T-helper 2 cell (primary cell): ENCODE measurements at places on chromosomes 5 and 9.

GRCh38 chr5:94471521-94471920 is 146.9 kb downstream of the KIAA0825 start:
- no peak for DNase-seq

GRCh38 chr5:148839960-148840359 is 13.5 kb downstream of the ADRB2 start:
- no peak for DNase-seq

- DNase-seq, result no peak
Measured at GRCh38 chr9:15867334-15867733, 314.5 kb downstream of the CCDC171 start.

- DNase-seq, result no peak
Measured at GRCh38 chr9:112997236-112997941, 14.6 kb downstream of the ZNF883 start.

DNA sequence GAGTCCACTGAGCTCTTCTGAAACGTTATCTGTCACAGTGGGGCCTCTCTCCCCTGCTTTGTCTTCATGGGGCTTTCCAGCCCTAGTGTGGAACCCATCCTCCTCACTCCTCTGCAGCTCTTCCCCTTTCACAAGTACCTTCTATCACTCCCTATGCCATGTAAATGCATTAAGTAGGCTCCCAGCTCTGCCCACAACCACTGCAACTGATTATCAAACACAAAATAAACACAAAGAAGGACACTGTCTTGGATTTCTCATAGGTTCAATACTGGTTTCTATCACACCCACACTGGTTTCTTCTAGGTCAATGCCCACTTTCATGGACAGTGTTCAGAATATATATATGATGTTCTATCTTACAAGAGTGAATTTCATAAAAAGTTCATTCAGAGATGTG is 139.4 kb downstream of the GNAQ start:
- DNase-seq, result peak; percentile 43

DNA sequence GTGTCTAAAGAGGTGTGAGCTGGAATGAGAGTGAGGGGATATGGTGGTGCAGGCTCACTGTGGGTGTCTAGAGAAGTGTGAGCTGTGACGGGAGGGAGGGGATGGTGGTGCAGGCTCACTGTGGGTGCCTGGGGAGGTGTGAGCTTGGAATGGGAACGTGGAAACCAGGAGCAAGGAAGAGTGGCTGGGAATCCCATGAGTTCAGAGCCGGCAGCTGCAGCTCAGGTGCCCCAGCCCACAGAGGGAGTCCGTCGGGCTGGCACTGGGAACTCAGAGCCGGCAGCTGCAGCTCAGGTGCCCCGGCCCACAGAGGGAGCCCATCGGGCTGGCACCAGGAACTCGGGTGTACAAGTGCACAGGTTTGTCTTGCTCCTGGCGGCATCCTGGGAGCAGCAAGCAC is 45.6 kb downstream of the IRX2 start:
- no peak for DNase-seq

DNA sequence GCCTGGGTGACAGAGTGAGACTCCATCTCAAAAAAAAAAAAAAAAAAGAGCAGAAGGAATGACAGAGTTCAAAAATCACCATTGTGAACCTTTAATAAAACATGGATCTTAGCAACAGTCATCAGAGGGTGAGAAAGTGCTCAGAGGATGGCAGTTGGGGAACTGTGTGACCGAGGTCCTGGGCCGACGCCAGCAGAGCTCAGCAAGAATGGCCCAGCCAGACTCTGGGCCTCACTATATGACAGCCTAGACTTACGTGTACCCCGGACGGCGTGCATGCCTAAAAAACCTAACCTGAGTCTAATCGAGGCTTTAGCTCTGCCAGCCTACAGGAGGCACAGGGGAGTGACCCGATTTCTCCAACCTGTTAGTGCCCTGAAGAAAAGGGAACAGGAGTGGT is 64.3 kb downstream of the MVB12B start:
- DNase-seq, result no peak

GRCh38 chr5:3729631-3730030 is 134.0 kb downstream of the IRX1 start:
- no peak for DNase-seq

- no peak for DNase-seq
Measured at GRCh38 chr9:137051145-137051724, 2.6 kb downstream of the ENTPD2 start.

GRCh38 chr5:89560696-89561095 is 677.7 kb upstream of the MEF2C start:
- DNase-seq, result no peak

GRCh38 chr9:125820100-125820804 is 73.1 kb downstream of the PBX3 start:
- peak; percentile 17 for DNase-seq

- DNase-seq, result no peak
Measured at GRCh38 chr5:9054322-9054721, 491.6 kb downstream of the SEMA5A start.

DNA sequence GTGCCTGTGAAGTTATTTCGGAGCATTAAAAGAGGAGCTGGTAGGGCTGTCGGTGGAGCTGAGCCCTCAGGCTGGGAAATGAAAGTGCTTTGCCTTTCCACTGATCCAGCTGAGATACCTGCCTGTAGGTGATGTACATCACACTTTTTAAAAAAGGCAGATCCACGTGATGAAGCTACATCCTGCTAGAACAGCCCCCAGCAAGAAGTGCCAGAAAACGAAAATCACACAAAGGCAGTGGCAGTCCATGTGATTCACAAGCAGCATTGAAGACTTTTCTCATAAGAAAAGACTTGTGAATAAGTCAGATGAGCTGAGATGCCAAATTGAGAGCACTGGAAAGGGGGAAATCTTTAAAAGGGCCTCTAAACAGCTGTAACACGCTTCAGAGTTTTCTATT is 765.1 kb downstream of the PTPRD start:
- DNase-seq, result no peak

DNA sequence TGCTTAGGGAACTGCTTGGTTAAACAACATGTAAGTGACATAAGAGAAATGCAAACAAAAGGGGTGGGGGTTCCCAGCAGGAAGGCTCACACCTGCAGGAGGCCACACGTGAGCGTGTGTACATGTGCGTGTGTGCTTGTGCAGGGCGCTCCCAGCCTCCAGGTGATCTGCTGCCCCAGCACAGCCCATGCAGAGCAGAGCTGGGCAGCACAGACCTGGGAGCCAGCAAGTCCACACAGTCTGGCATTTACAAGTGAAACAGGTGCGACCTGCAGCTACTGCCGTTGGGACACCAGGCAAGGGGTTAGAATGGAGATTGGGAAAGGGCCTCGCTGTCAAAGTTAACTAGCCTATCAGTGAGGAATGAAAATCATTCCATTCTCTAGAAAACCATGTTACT is 41.8 kb downstream of the GRAMD2B start:
- DNase-seq, result no peak

DNA sequence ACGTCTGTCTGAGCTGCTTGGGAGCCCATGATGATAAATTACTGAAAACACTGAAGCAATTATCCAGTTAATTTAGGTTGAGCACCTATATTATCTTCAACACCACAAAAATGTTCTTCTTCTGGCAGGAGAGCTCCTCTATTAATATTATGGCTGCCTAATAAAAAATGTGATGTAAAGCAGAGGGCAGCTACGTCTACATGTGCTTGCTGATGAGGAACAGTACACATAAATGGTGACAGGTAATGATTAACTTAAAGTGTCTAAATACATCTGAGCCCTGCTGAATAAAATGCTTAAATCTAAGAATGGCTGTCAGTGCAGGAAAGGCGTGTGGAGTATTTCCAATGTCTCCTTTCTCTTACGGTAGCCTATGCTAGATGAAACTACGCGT is 131.3 kb upstream of the NR3C1 start:
- DNase-seq, result no peak

DNA sequence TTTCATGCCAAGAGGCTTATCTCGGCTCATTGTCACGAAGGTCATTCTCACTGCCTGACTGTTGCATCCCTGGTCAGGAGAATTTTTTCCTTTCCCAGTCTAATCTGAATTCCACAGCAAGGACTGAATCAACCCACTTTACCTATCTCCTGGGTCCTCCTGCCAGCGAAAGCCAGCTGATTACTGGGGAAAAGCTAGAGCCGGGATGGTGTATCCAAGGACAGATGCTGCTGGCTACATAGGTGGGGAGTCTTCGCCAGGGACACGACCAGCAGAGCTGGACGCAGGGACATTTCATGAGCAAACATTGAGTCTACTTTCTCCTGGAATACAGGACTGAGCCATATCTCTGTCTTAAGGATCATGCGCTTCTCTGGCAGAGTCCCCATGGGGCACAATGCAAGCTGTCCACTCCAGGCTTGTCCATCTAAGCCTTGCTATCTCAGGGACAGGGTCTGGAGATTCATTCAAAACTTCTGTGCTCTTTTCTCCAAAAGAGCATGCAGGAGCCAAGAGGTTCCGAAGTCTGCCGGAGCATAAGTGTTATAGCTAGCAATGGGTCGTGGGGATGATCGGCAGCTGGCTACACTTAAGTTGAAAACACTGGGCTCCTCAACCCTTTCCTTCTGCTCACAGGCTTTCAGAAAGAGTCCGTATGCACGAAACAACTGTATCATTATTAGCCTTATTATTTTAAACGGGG is 6.5 kb upstream of the HAND1 start:
- no peak for DNase-seq

- DNase-seq, result no peak
Measured at GRCh38 chr5:165327631-165328030, 1822.2 kb downstream of the MAT2B start.

GRCh38 chr9:16651446-16651964 is 219.0 kb downstream of the BNC2 start:
- DNase-seq, result no peak

GRCh38 chr5:170286386-170286925 is 11.1 kb downstream of the LCP2 start:
- no peak for DNase-seq
